ENCODE measurements at places on chromosomes 2 and 18.
A peak's percentile ranks its signal among the peaks of the same experiment; 100 is the strongest.

DNA sequence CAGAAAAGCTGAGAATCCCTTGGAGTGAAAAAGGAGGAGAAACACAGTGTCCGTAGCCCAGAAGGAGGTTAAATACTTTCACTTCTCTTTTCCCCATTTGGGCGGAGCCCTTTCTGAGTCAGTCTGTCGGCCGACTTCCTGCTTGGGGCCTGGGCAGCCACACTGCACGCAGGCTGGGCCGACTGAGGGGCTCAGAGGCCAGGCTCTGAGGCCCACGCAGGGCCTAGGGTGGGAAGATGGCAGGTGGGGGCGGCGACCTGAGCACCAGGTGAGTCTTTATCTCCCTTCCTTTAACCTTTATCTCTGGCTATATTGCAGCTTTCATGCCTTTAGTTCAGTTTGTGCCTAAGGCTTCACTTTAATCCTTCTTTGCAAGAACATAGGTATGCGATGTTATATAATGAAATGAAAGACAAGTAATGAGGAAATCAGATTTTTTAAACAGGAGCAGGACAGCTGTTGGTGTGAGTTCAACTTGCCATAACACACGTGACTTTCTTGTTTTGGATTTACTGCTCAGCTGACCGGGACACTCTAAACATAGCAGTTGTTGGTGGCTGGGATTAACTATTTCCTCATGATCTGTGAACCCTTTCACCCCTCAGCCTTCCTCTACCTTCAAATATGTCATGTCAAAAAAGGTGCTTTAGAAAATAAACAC lies at the start of gene SP100:
Gene SP100, plus strand, starts transcription at position 141 of the 661 bp plus-strand sequence. Its CDS starts 96 bp downstream, at position 237.
- no peak for DNase-seq

GRCh38 chr18:59308248-59308937 lies 10.1 kb downstream of the CPLX4 start:
- DNase-seq, result peak; percentile 79

DNA sequence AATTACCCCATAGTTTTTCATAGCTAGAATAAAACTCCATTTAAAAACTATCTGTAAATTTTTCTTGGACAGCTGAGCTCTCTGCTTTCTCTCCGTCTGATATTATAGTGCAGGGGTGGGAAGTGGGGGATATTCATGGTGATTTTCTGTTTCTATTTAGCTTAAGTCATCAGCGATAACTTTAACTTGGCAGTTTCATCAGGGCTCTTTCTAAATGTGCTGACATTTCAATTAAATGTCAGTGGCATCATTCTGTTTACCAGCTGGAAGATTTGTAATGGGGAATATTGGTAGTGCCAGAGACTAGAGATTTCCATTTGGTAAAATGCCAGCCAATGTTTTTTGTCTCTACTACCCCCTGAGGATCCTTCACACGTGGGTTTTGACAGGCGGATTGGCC lies 53.5 kb upstream of the CAPN13 start:
- no peak for DNase-seq

GRCh38 chr2:66981074-66981473 lies 416.1 kb upstream of the ETAA1 start:
- DNase-seq, result no peak

- no peak for DNase-seq
Measured at GRCh38 chr2:105287692-105288091, 41.8 kb downstream of the TGFBRAP1 start.

- no peak for DNase-seq
Measured at GRCh38 chr2:200658278-200658864, 72.6 kb downstream of the AOX1 start.

DNA sequence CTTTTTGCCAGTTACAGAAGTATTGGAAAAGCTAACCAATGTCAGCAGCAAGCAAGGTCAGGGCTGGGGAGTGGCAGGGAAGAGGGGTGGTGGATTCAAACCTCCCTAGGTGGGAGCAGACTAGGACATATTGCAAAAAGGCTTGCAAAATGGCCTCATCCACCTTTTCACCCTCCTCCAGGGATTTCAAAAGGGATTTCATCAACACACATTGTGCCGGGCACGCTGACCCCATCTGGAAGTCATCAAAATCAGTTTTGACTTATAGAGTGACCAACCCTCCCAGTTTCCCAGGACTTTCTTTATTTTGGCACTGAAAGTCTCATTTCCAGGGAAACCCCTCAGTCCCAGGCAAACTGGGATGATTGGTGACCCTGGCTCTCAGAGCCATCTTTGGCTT lies 94.7 kb downstream of the BIN1 start:
- no peak for DNase-seq

- no peak for DNase-seq
Measured at GRCh38 chr2:207676827-207677354, 34.5 kb upstream of the CCNYL1 start.

GRCh38 chr2:188631037-188631809 lies 339.5 kb downstream of the GULP1 start:
- DNase-seq, result no peak

DNA sequence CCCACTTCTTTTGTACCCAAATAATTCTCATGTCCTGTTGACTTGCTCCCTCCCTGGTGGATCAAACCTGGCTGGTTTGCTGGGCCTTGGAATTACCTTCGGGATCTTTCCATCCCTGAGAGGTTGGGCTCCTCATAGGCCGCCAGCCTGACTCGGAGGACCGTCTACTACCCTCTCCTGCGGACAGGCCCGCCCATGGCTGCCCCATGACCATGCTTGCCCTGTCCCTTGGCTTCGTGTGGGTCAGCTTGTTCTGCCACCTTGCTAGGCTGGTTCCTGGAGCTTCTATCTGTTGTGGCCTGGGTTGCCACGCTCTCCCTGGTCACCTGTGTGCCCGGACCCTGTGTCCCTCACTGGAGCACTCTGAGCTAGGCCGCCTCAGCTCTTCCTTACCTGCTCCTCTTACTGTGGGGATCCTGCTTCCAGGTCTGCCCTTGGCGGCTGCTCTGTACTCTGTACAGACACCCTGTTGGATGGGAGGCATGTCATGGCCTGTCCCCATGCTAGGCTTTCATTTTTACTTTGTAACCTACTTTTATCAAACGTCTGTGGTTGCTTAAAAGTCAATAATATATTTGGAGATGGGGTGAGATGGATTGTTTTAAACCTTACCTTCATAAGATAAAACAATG lies 29.7 kb upstream of the FHL2 start:
- DNase-seq, result no peak

GRCh38 chr2:128440666-128441340 lies 122.1 kb upstream of the HS6ST1 start:
- peak; percentile 5 for DNase-seq

GRCh38 chr2:171595896-171596295 lies 73.6 kb downstream of the CYBRD1 start:
- DNase-seq, result no peak

DNA sequence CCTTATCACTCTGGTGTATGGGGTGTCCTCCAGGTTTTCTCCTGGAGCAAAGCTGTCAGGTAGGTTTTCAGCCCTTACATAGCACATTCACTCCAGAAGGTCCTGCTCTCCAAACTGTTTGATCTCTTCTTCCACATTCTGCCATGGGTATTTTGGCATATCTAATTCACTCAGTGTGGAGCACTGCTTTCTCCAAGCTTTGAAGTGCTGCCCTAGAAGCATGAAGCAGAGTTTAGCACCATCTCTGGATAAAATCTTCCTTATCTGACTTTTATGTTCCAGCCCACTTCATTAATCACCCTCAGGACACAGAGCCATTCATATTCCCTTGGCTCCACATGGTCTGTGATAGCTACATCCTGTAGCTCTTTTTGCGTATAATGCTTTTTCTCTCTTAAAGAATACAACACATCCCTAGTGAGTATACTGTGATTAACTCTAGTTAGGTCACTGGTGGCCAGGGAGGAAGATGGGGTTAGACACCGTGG lies 56.7 kb upstream of the ARHGAP28 start:
- no peak for DNase-seq

DNA sequence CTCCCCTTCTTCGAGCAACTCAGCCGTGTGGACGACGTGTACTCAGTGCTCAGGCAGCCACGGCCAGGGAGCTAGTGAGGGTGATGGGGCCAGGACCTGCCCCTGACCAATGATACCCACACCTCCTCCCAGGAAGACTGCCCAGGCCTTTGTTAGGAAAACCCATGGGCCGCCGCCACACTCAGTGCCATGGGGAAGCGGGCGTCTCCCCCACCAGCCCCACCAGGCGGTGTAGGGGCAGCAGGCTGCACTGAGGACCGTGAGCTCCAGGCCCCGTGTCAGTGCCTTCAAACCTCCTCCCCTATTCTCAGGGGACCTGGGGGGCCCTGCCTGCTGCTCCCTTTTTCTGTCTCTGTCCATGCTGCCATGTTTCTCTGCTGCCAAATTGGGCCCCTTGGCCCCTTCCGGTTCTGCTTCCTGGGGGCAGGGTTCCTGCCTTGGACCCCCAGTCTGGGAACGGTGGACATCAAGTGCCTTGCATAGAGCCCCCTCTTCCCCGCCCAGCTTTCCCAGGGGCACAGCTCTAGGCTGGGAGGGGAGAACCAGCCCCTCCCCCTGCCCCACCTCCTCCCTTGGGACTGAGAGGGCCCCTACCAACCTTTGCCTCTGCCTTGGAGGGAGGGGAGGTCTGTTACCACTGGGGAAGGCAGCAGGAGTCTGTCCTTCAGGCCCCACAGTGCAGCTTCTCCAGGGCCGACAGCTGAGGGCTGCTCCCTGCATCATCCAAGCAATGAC lies 4.8 kb downstream of the CTDSP1 start:
- no peak for DNase-seq

DNA sequence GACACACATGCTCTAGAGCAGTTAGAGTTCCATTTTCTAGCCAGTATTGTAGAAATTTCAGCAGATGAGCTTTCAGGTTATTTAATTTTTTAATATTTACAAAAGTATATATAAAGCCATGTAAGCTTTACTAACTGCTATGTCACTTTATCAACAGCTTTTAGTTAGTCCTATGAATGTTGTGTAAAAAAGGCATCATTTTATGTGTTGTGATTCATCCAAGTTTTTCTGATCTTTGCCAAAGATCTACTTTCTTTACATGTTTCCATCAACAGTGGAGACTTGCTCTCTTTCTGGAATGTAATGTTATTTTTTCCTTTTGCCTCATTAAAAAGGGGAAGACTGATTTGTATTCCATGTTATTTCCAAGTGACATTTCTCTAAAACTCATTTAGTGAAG lies 125.2 kb upstream of the TFPI start:
- DNase-seq, result no peak

DNA sequence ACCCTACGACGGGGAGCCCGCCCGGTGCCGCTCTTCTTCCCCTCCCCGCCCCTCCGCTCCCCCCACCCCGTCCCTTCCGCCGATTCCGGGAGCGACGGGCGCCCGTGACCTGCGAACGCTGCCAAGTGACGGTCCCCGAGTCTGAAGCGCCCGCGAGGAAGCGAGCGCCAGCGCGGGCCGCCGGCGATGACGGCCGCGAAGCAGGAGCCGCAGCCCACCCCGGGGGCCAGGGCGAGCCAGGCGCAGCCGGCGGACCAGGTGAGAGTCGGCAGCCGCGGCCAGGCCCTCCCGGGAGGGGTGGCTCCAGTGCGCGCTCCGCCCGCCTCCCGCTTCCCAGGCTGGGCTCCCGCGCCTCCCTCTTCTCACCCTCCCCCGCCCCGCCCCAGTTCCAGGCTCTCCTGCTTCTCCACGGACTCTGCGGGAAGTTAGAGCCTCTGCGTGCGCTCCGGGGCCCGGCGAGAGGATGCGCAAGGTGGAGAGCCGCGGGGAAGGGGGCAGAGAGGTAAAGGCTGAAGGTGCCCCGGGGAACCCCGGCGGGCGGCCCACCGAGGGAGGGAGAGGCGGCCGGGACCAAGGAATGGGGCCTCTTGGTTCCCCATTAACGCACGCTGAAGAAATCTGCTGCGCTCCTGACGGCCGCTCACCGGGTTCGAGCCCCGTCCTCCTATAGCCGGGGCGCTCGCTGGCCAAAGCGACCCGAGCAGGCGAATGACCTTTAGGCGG lies 719.5 kb downstream of the DPP10 start:
- DNase-seq, result peak; percentile 49

- no peak for DNase-seq
Measured at GRCh38 chr2:187569042-187569441, 14.8 kb upstream of the TFPI start.

- DNase-seq, result no peak
Measured at GRCh38 chr2:120231974-120232635, 8.9 kb upstream of the TMEM185B start.

GRCh38 chr2:181275643-181276070 lies 181.5 kb upstream of the ITGA4 start:
- no peak for DNase-seq

DNA sequence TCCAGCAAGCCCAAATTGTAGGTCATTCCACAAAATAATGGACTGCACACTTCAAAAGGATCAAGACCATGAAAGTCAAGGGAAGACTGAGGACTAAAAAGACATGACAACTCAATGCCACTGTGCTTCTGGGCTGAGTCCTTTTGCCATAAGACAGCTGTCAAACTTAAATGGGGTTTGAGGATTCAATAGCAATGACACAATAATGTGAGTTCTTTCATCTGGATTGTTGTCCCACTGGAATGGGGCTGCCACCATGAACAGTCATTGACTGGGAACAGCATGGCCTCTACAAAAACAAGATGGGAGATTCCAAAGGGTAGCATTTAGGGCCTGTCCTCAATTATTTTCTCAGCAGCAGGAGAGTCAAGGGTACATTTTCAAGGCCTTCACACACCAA lies 118.5 kb downstream of the EN1 start:
- DNase-seq, result no peak

- DNase-seq, result no peak
Measured at GRCh38 chr2:62208758-62209114, 12.8 kb downstream of the B3GNT2 start.

DNA sequence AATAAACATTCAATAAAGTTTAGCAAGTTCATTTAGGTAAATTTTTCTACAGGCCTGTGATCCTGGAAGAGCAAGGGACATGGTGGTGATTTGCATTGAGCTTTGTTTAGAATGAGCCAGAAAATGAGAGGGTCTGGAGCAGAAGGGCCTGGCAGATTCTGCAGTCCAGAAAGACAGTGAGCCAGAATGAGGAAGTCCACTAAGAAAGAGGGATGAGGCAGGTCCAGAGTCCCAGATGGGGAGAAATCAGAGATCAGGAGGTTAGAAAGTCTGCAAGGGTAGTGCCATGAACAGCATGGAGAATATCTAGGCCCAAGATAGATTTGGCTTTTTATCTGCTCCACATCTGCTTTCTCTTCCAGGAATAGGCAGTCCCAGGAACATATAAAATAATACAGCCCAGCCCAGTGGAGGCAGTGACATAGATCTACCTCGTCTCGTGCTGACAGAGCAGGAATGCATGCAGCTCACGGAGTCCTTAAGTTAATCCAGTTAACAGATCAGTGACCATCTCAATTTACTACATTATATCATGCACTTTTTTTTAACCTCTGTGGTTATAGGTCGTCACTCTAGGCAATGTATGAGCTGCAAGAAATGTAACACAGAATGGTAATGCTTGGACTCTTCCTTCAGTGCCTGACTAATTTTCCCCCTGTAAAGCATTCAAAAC lies 429.0 kb downstream of the SUCLG1 start:
- DNase-seq, result no peak
